ENCODE measurements at places on chromosomes 12 and 14.

GRCh38 chr12:52795694-52796428, at the start of gene KRT3:
Gene KRT3, minus strand, starts transcription at chr12:52796117. Its CDS starts 75 bp downstream, at chr12:52796042.
- no peak for DNase-seq

- DNase-seq = peak; percentile 14
These were observed 43.4 kb downstream of the RNF34 start for GRCh38 chr12:121443193-121443870.

GRCh38 chr14:70789361-70789760, 20.0 kb downstream of the MAP3K9 start:
- no peak for DNase-seq

DNA sequence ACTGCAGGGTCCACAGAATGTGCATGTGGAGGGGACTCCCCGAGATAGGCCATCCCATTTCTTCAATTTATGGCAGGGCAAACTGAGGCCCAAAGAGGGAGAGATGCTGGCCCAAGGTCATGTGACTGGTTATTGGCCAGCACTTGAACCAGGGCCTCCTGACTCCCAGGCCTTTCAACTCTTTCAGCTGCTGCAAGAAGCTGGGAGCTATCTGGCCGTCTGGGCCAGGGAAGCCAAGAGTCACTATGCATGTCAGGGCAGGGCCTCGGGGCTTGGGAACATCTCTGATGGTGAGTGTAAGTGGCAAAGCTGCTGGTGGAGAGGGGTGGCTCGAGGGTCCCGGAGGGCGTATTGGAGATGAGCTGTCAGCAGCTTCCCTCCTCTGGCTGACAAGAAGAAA, 9.5 kb upstream of the LTBP2 start:
- no peak for DNase-seq

GRCh38 chr12:8527250-8528130, 13.2 kb downstream of the CLEC4E start:
- no peak for DNase-seq

GRCh38 chr14:94163796-94164195, 10.3 kb upstream of the PPP4R4 start:
- DNase-seq = no peak

Data from Jurkat, Clone E6-1 (cell line).